ENCODE measurements at places on chromosomes 1 and 21.

GRCh38 chr1:200380589-200381021, 29.2 kb downstream of the ZNF281 start:
- DNase-seq: no peak

GRCh38 chr1:5770981-5771765, 221.1 kb downstream of the NPHP4 start:
- DNase-seq: peak; percentile 49

DNA sequence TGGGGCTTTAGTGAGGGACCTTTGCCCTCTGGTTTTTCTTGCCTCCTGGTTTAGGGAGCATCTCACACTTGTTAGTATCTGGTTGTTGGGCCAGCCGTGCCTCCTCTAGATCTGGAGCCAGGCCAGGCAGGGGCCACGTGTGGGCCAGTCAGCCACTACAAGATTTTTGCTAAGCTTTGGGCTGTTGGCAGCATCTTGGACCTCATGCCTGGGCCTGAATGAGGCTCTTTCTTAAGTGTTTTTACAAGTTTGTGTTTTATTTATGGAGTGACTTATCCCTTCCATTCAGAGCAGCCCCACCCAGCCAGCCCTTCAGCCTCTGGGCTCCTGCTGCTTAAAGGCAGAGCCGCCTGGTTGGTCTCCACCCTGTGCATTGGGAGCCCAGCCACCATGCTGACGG, 1.6 kb upstream of the SH3BGRL3 start:
- no peak for DNase-seq

DNA sequence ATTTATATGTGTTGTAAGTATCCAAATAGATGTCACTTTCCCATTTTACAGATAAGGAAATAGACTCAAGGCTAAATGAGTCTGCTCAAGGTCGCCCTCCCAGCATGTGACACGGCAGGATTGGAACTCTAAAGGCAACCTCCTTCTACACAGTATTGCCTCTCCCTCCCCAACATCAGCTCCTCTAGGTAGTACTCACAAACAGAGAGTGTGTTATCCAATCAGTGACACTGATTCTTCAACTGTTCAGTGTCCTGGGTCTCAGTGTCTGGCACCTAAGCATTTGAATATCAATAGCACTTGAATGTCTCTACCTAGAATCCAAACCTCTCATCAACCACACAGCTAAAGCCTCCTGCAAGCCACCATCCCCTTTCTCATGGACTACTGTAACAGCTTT, 87.1 kb downstream of the DAB1 start:
- no peak for DNase-seq

DNA sequence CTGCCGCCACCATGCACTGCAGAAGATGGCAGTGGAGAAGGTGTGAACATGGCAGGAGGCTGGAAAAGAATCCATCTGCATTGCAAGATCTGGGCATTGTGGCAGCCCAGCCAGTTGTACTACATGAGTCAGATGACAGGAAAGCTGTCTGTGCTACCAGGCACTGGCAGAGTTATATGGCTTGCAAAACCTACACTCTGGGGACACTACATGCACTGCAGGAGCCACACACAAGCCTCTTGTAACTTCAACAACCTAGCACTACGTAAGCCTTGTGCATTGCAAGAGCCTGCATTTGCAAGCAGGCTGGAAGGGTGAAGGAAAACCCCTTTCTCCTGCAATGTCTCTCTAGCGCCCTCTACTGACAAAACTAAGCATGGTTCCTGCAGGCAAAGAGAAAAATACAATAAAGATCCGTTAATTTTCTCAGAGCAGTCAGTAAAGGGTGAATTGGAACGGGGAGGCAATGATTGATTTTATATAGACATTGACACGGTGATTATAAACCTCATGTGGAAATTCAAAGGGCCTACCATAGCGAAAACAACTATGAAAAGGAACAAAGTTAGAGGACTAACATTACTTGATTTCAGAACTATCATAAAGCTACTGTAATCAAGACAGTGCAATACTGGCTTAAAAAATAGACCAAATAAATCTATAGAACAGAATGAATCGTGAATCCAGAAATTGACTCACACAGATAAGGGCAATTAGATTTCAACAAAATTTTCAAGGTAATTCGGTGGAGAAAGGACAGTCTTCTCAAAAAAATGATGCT, 26.2 kb upstream of the DYNLT5 start:
- DNase-seq: peak; percentile 49

DNA sequence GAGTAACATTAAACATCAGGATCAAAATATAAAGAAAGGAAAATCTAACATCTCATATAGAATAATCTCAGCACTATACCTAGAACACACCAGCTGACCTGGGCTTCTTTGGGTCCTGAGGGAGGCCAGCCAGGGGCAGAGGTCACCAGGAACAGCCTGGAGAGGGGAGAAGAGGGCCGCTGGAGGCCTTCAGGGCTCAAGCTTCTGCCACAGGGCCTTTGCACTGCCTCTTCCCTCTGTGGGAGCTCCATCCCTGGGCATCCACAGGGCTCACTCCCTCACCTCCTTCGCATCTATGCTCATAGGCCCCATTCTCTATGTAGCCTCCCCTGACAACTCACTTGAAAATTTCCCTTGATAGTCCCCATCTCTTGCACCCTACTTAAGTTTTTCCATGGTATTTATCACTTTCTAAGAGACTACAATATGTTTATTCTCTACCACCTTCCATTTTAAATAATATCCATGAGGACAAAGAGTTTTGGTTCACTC, 73.9 kb downstream of the HIVEP3 start:
- no peak for DNase-seq

DNA sequence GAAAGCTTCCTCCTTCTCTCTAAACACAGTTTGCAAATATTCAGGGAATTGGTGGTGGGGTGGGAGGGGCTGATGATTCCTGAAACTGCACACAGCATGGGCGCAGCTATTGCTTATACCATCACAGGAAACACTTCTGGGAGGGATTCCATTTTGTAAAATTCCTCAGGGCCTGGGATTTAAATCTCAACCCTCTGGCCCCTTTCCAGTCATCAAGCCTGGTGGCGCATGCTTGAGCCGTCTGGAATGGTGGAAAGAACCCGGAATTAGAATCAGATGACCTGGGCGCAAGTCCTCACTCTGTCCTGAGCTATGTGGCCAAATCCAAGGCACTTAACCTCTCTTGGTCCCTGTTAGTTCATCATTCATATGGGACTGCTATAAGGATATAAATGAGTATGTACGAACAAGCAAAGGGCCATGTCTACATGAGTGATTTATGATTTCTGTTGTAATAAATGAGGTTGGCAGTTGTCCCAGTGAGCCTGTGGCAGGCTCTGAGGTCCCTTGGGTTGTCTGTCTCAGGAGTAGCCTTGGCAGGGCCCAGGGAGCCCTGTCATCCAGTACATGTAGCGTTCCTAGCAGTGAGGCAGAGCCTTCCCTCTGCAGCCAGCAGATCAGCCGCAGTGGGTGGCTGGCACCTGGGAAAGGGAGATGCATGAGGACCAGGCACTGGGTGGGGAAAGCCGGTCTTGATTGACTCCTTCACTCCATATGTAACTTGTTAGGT, 72.0 kb downstream of the MAN1C1 start:
- DNase-seq: peak; percentile 9

DNA sequence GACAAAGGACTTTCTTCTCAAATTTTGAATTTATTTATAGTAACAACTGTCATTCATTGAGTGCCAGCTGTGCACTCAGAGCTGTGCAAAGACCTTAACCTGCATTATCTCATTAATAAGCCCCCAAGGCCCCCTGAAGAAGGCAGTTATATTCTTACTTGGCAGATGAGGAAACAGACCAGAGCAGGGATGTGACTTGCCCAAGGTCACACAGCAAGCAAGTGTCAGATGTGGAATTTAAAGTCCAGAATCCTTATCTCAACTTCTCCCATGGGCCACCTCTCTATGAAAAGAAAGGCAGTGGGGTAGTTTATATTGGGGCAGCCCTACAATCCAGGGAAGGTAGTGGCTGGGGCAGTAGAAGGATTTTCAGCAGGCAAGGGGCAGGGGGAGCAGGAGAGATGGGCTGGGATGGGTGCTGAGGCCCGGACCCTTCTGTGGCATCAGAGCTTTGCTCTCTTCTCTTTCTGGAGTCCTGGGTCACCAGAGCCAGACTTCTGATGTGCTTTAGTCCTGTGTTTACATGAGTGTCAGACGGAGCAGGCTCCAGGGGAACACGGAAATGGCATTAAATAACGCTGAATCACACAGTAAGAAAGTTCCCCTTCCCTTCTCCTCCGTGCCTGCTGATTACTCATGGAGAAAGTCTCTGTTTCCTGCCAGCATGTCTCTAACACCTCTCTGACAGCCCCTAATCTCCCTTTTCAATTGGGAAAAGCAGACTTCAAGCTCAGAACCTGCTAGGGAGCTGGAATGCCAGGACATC, 39.5 kb downstream of the EPHB2 start:
- DNase-seq: no peak

DNA sequence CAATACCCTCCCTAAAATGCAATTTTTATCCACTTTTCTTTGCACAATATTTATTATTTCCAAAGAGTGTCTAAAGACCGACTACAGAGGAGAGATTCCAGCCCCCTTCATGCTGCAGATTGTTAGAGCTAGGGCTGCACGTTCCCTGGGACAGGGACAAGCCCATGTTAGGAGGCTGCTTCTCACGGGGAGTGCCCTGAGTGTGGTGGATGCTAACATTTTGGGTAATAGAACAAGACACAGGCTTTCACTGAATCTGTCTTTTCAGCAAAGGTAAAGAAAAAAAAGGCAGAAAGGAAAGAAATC, 125.4 kb downstream of the RIPK4 start:
- no peak for DNase-seq

- DNase-seq: no peak
Measured at GRCh38 chr1:3735688-3736087, 16.6 kb upstream of the CCDC27 start.

DNA sequence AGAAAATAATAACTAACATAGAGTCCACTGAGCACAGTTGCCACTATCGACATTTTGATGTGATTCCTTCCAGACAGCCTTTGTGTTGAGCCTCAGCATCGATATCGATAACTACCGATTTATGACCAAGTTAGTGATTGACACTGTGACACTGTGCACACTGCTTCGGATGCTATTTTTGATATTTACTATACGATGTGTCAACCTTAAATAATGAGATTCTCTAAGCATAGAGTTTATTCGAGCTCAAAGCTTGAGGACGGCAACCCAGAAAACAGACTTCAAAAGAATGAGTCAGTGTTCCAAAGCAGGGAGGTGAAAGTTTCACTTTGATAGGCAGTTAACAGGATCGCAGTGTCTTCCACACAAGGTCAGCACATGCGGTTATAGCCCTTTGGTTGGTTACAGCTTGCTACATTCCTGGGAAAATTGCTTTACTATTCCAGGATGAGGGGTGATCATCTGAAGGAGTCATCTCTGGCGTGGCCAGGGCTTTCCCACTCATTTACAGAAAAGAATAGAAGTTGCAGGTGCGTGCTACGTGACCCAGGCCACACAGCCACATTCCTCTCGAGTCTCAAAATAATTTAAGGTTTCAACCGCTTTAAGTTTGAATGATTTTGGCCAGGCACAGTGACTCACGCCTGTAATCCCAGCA, 53.6 kb upstream of the EFHD2 start:
- no peak for DNase-seq

- no peak for DNase-seq
Measured at GRCh38 chr1:203187304-203187685, 791 bp upstream of the CHI3L1 start.

DNA sequence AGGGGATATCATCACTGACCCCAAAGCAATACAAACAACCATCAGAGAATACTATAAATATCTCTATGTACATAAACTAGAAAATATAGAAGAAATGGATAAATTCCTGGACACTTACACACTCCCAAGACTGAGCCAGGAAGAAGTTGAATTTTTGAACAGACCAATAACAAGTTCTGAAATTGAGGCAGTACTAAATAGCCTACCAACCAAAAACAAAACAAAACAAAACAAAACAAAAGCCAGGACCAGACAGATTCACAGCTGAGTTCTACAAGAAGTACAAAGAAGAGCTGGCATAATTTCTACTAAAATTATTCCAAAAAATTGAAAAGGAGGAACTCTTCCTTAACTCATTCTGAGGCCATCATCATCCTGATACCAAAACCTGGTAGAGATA, 18.5 kb downstream of the CD84 start:
- DNase-seq: no peak

DNA sequence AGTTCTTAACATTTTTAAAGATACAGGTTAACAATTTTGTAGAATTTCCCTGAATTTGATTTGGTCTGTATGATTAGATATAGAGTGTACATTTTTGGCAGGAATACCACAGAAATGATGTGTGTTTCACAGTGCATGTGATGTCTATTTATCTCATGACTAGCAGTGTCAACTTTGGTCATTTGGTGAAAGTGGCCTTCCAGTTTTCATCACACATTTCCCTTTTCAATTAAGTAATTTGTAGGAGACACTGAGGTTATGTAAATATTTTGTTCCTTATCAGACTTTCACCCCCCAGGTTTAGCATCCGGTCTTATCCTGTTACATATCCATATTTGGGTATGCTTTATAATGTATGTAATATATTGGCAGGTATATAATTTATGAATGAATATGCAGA, 41.8 kb downstream of the MAP3K7CL start:
- DNase-seq: no peak

DNA sequence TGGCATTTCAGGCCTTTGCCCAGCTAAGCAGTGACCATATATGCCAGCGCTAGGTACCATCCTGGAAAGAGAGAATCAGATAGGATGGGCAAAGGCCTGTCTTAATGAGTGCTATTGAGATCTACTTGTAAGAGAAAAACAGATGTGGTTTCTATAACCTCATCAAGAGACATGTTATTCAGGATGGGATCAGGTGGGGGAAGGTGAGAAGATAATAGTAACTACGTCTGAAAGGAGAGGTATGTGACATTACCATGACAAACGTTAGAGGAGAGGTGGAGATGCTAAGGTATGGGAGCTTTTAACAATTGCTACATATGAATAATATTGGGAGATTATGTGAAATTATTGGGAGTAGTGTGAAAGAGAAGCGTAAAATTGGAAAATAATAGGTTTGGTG, 204.2 kb upstream of the PLXNA2 start:
- DNase-seq: no peak

- DNase-seq: no peak
Measured at GRCh38 chr21:36820176-36821031, 121.5 kb downstream of the SIM2 start.

DNA sequence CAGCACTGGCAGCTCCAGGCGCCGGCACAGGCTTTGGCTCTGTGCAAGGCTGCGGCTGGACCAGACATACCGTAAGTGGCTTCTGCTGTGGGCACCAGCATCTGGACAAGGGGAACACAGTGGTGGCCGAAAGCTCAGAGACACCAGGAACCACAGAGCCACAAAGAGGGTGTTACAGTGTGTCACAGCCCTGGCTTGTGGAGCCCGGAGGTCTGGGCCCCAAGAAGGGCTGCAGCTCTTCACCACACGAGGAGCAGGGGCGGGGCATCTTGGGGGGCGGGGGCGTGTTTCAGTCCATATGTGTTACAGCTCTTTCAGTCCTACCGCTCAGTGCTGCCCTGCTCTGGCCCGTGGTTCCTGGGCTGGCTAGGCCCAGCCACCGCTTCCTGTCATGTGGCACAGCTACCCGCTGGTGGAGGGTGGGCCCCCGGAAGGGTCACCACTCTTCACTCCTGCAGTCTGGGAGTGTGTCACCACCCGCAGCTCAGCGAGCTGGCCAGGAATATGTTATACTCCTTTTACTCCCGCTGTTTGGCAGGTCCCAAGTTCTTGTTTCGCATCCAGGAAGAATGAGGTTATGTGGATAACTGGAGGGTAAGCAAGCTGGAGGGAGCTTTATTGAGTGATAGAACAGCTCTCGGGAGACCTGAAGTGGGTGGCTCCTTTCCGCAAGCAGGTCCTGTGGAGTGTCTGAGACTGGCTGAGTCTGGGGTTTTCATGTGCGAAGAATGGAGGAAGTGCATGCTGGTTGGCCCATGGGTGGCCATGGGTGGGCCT, 3.3 kb upstream of the LSM10 start:
- no peak for DNase-seq
